A673 (cell line): ENCODE measurements at places on chromosomes 1 and 21. TPM values are rescaled to one million over a fixed set of nuclear protein-coding genes. Genes with fewer than 3 reads are reported as not detected.

DNA sequence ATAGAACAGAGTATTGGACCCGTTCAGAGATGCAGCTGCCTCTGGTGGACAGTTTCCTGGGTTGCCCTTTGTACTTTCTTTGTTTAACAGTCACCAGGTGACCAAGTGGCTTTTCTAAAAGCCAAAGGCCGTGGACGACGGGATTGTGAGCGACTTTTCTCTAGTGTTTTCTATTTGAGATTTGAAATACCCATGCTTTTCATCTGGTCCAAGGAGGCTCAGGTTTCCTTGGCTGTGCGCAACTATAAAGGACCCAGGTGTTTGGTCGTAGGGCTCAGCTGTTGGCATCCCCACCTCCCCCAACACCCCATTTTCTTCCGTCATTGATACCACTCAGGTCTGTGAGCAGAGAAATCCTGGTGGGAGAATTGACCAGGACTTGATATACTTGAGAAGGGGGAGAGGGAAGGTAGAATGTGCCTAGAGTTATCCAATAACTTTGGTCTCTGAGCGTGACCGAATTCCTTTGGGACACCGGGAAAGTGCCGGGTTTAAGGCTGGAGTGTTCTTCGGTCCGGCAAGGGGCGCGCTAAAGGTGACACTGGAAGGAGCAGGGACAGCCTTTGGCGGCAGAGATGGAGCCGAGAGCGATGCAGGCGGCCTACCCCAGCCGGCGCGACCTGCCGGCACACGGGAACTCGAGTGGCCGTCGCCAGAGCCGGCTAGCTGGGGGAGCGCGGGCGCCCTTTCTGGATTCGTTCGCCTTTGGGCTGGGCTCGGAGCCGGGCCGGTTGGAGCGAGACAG lies 83.4 kb upstream of the BMP8A start:
- H3K36me3 ChIP-seq = peaks cover 4% of the 10 kb centered on the region
- H3K27ac ChIP-seq = peak overlapping the region; percentile 89
- no peaks in the 10 kb centered on the region for H3K27me3 ChIP-seq
- peaks cover 54% of the 10 kb centered on the region for H3K4me1 ChIP-seq

PTGER3 gene
- 96.0 and 107 TPM in 2 replicates for total RNA-seq

AIM2 gene
- not detected in 2 replicates for total RNA-seq

DNA sequence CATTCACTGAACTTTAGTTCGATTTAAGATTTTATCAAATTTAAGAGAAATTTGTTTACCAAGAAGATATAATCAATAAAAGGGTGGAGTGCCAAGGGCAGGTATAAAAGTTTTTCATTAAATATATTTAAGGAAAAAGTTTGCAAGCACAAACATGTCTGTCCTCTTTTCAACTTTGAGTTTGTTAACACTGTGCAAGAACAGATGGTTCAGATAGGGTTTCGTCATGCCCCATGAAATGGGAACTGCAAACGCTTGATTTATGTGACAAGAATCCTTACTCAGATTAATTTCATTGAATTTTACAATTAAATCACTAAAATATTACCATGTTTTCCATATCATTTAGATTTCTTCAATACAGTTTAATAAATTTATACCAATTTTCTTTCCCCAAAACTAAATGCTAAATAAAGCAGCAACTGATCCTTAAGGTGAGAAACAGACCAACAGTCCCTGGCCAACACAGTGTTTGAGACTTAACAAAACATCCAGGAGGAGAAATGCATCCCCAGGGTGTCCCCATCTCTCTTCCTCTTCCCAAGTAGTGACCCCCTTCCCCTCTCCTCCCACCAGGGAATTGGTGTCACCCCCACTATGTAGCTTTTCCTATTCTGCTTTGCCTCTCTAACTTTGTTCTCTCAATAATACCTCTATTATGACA lies 292.9 kb downstream of the LTN1 start:
- no peak overlapping the region for H3K27ac ChIP-seq
- no peaks in the 10 kb centered on the region for H3K4me1 ChIP-seq
- DNase-seq = no peak
- H3K27me3 ChIP-seq = no peaks in the 10 kb centered on the region
- no peak overlapping the region for H3K4me3 ChIP-seq

OR2T33 gene
- not detected in 2 replicates for total RNA-seq

DNA sequence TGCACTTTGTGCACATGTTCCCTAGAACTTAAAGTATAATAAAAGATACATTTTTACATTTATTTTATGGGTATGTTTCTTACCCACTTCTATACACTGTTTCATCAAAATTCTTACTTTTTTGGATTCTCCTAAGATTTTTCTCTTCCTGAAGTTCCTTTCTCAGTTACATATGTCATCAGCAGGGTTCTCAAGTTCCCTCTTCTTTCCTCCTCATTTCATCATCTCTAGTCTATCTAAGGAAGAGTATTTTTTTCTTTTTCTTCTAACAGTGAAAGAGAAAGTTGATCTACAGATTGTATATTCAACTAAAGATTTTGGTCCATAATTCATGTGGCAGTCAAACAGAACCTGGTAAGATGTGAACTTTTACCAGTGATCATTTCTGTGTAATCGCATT lies 41.2 kb upstream of the CYYR1 start:
- H3K36me3 ChIP-seq = no peaks in the 10 kb centered on the region
- H3K27ac ChIP-seq = peak overlapping the region; percentile 26
- no peak for DNase-seq

- DNase-seq = peak; percentile 36
- H3K27me3 ChIP-seq = no peaks in the 10 kb centered on the region
- peak overlapping the region; percentile 75 for H3K4me3 ChIP-seq
- H3K27ac ChIP-seq = peak overlapping the region; percentile 83
- peaks cover 7% of the 10 kb centered on the region for H3K36me3 ChIP-seq
- peaks cover 31% of the 10 kb centered on the region for H3K4me1 ChIP-seq
Observed at GRCh38 chr1:224435318-224435763, 744 bp upstream of the WDR26 start.

GRCh38 chr1:65177457-65177856 lies 29.5 kb downstream of the AK4 start:
- peaks cover 6% of the 10 kb centered on the region for H3K4me1 ChIP-seq
- no peaks in the 10 kb centered on the region for H3K36me3 ChIP-seq
- DNase-seq = no peak
- no peak overlapping the region for H3K4me3 ChIP-seq
- no peaks in the 10 kb centered on the region for H3K27me3 ChIP-seq

DNA sequence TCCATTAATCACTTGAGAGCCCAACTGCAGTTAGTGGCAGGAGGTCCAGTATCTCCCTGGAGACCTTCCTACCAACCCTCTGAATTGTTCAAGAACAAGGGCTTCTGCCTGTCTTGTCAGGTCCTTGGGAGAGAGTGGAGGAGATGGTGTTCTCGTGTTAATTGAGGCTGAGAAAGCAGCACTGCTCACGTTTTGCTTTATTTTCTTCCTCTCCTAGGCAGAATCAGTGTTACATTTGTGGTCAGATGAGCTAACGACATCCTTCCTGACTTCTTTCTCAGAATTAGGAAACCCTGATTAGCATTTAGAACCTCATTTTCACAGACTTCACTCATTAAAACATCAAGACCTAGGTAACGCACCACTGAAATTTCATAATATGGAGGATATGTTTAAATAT lies 26.4 kb upstream of the LRIG2 start:
- H3K36me3 ChIP-seq = no peaks in the 10 kb centered on the region
- H3K4me3 ChIP-seq = no peak overlapping the region
- no peak for DNase-seq
- no peaks in the 10 kb centered on the region for H3K4me1 ChIP-seq
- no peak overlapping the region for H3K27ac ChIP-seq

- DNase-seq = no peak
- no peaks in the 10 kb centered on the region for H3K4me1 ChIP-seq
- no peaks in the 10 kb centered on the region for H3K27me3 ChIP-seq
Observed at GRCh38 chr1:102961549-102961948, 146.8 kb downstream of the COL11A1 start.

SMIM11 gene
- total RNA-seq = 1.3 and 7.7 TPM in 2 replicates

MTARC1 gene
- total RNA-seq = 0.43 TPM in 1 of 2 replicates, not detected in the other

DNA sequence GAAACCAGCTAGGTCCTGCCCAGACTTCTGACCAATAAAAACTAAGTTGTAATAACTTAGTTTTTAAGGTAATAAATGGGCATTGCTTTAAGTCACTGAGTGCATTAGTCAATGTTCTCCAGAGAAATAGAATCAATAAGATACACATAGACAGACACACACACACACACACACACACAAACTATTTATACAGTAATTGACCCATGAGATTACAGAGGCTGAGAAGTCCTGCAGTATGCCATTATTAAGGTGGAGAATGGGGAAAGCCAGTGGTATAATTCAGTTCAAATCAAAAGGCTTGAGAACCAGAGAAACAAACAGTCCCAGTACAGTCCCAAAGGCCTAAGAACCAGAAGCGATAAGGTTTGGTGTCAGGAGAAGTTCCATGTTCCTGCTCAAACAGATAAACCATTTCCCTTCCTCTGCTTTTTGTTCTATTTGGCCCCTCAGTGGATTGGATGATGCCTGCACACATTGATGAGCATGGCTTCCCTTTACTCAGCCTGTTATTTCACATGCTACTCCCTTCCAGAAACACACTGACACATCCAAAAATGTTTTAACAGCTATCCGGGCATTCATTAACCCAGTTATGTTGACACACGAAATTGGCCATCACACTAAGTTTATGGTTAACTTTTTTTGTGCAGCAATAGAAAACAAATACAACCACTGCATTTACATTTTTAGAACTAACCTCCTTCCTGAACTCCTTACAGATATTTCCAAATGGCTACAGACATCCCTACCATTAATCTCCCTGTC lies 828.2 kb upstream of the NCAM2 start:
- H3K4me1 ChIP-seq = no peaks in the 10 kb centered on the region
- no peaks in the 10 kb centered on the region for H3K36me3 ChIP-seq
- H3K27ac ChIP-seq = no peak overlapping the region
- no peak for DNase-seq
- H3K4me3 ChIP-seq = no peak overlapping the region
